ENCODE measurements at places on chromosomes 6 and 20.

DNA sequence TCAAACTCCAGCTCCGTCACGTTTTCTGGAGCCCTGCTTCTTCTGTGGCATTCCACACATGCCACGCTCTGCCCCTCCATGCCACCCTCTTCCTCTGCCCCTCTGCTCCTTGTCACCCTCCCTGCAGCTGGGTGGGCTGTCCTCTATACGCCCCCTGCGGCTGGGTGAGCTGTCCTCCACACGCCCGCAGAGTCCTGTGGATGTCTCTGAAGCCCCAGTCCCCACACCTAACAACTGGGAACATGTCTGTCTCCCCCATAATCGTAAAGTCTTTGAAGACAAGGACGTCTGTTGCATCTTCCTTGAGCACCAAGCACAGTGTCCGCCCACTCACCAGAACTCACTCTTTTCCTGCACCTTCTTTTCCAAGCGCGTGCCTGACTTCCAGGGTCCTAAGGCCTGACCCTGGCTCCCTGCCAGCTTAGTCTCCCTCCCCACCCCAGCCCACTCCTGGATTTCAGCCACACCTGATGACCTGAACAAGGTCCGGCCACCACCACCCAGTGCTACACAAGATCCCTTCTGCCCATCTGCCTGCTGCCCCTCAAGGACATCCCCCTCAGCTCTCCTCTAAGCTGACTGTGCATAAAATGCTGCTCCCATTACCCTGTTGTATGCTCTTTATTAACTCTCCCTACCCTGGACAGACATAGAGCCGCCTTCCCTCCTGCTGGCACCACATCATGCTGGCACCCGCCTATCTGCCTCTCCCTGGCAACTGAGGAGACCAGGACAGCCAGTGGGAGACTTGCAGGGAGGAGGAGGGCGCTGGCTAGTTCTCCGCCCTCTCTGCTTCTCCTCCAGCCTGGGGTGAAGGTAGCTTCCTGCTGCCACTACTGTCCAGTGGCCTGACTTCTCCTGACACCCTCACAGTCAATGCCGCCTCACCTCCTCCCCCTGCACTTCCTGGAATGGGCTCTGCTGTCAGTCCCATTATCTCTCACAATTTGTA, 10.7 kb upstream of the PRR18 start:
- no peak for DNase-seq

- no peak for DNase-seq
Observed at GRCh38 chr6:158022749-158023596, 41.3 kb downstream of the SYNJ2 start.

DNA sequence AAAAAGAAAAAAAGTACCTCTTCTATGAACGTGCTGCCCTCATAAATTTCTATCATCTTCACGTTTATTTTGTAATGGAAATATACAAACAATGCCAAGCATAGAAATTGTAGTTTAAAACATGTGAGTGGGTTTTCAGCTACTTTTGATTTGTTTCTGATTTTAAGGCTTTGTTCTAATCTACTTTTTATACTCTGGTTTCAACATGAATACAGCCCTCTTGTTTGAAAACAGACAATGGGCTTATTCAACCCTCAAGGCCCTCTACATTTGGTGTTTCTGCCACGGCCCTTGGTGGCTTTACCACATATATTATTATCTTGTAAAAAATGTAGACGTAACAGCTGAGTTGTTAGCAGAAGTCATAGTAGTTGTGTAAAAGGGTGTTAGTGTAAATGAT, 153.9 kb downstream of the SOX4 start:
- DNase-seq = no peak

GRCh38 chr6:148351309-148351708, 8.7 kb downstream of the SASH1 start:
- no peak for DNase-seq

- no peak for DNase-seq
Observed at GRCh38 chr6:170006071-170006899, 254.9 kb downstream of the ERMARD start.

DNA sequence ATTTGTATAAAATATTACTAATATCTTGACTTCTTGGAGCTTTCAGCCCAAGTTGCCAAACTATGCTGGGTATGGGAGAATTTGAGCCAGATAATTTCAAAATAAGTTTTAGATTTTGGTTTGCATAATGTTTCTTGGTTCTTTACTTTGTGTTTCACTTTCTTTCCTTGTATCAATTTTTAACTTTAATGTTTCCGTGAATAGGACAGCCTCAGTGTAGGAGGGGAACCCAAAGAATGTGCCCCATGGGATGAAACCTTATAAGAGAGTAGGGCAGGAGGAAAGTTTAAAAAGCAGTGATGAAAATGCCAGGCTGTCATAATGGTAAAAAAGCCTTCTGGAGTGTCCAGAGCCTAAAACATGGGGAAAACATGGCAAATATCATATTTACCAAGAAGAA, 252.4 kb upstream of the IRAK1BP1 start:
- no peak for DNase-seq

GRCh38 chr20:50666709-50667298, 24.5 kb downstream of the RIPOR3 start:
- no peak for DNase-seq

GRCh38 chr6:111668410-111668809, 62.7 kb upstream of the TRAF3IP2 start:
- no peak for DNase-seq

- DNase-seq = no peak
Observed at GRCh38 chr6:41679696-41680095, 41.4 kb downstream of the MDFI start.

DNA sequence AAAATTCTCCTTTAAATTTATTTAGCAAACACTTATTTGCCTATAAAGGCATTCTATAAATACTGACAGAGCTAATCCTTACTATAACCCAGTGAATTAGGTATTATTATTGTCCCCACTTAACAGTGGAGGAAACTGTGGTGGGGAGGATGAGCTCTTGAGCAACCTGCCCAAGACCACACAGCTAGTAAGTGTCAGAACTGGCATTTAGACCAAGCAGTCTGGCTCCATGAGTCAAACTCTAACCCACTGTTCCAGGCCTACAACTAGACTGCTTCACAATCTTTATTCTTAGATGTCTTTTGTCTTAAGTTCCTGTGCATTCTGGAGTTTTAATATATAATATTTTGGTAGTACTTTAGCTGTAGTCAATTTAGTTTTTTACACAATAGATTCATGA, 530.8 kb downstream of the BCKDHB start:
- DNase-seq = no peak

DNA sequence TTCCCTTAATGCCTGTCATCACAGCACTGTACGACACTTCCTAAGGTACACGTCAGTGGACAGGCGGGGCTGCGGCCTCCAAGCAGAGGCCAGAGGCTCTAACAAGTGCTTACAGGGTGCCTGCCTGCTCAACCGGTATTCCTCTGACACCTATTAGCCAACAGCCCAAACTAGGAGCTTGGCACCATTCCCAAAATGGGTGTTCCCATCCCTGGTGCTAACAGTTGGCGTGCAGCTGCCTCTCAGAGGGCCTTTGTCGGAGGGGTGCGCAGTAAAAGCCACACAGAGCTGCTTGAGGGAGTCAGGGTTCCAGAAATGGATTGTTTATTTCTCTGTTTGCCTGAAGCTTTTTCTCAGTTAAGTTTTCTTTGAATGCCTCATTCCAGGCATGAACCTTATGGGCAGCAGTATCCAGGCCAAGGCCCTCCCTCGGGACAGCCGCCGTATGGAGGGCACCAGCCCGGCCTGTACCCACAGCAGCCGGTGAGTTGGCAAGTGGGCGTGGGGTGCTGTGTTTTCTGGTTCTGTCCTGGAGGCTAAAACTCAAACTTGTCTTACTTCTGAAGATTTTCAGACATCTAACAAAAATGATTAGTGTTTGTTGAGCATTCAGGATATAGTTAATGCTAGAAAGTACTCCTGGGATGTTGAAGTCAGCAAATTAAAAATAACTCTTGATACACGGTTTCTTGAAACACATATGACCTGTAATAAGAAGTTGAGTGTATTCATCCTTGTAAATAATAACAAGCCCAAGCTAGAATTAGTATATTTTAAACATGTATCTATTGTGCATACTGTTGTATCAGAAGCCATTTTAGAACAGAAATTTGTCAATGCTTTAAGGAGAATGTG, 124.7 kb downstream of the TMEM242 start:
- DNase-seq = no peak

DNA sequence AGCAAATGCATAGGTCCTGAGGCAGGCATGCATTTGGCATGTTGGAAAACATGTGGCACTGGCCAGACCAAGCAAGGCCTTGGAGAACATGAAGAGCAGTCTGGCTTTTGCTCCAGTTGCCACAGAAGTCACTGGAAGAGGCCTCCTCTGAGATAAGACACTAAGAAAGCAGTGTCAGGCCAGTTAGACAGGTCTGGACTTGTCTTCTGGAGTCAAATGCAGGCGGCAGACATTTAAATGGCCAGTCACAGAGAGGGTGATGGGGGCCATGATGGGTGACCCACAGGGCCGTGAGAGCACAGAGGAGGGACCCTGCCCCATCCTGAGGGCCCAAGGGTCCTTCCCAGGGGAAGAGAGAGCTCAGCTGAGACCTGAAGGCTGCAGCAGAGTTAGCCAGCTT, 26.7 kb upstream of the ADA start:
- no peak for DNase-seq

DNA sequence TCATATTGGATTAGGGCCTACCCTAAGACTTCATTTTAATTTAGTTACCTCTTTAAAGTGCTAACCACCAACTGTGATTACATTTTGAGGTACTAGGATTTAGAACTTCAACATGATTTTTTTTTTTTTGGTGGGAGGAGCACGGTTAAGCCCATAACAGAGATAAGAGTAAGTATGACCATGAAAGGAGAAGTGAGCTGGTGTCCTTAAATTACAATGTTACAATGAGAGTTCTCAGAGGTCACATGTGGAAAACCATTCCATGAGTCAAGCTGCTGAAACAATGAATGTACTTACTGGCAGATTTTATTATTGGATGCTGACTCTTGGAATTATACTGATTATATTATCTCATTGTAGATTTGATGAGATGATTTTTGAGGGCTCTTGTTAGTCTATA, 779.3 kb upstream of the CITED2 start:
- DNase-seq = no peak

DNA sequence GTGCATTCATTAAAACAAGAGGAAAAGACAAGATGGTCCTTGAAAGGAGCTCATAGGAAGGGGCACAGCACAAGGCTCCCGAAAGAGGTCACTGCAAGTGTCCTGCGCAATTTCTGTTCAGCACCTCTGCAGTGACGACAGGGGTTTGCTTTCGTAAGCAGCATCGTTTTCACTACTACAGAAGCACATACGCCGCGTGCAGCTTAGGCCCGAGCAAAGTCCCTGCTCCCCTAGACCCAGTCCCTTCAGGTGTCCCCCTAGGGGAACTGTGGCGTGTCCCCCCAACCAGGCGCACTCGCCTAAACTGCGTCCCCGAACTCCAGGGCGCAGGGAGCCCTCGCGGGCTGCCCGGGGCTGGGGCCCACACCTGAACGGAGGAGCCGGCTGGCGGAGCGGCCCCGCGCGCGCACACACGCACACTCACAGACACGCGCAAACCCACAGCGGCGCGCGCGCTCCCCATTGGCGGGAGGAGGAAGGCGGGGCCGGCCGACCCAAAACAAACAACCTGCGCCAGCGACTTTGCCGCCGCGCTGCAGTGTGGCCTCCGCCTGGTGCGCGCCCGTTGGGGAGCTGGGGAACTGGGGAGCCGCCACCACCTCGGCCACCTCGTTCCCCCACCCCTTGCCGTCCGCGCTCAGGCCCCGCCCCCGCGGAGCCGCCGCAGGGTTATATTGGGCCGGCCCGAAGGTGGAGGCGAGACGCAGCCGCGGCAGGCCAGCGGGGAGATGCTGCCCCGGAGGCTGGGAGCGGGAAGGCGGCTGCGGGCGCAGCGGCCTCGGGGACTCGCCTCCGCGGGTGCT, at the start of gene FOXQ1:
Gene FOXQ1, plus strand, starts transcription at position 699 of the 803 bp plus-strand sequence. CDS start 607 bp downstream, outside the sequence.
- no peak for DNase-seq

GRCh38 chr6:151482290-151482689, 11.5 kb upstream of the CCDC170 start:
- no peak for DNase-seq

DNA sequence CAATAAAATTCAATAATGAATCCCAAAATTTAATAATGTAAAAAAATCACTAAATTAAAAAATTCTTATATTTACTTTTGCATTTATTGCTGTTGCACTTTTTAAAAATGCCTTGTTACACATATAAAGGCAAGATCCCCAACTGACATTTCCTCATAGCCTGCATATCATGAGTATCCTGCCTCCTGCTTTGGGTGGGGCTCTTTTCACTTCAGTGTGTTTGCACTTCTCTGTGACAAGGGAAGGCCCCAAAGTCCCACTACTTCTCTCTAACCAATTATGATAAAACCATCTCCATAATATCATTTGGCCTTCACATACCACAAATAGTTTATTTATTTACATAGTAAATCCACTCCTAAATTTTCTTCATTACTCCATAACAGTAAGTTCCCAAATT, 446.1 kb upstream of the MARCKS start:
- DNase-seq = no peak

DNA sequence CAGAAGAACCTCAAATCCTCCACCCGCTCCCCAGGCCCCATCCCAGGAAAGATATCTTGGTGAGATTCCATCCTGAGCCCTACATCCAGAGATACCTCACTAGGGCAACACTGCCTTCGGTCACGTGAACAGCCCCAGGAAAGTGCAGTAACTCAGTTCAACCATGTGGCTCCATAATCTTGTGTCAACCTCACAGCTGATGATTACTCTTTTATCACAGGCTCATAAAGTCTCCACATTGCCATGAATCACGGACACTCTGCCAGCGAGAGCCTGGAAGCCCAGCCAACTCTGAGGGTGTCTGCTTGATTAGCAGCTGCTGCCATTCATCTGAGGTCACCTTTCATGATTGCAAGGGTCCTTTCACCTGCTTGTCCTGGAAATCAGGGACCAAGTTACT, 175.8 kb upstream of the LRFN2 start:
- no peak for DNase-seq

DNA sequence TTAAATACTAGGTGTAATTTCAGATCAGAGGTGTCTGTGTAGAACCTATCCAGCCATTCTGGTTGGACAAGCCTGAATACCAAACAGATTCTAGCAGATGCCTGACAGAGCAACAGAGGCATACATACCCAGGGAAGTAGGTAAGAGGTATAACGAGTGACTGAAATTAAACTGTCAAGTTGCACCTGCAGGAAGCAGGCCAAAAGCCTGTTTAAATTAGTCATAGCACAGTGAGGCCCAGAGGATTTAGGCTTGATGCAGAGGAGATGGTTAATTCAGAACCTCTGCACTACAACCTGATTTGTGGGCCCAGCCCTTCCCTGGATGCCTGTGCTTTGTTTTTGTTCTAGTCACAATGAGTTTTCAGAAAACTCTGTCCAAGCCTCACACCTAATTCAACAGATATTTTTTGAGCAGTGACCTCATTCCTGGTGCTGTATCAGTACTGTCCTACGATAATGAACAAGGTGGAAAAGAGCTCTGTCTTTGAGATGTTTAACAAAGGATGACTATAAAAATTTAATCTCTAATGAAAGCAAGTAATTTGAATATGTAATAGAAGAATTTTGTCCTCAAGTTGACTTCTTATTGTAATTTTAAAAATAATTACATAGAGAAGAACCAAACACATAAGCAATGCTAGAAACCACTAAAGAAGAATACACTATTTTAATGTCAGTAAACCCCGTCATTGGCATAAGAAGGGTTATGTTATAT, 31.7 kb downstream of the C6orf58 start:
- no peak for DNase-seq
